ENCODE measurements at places on chromosomes 16 and 17.
A peak's percentile ranks its signal among the peaks of the same experiment; 100 is the strongest.

DNA sequence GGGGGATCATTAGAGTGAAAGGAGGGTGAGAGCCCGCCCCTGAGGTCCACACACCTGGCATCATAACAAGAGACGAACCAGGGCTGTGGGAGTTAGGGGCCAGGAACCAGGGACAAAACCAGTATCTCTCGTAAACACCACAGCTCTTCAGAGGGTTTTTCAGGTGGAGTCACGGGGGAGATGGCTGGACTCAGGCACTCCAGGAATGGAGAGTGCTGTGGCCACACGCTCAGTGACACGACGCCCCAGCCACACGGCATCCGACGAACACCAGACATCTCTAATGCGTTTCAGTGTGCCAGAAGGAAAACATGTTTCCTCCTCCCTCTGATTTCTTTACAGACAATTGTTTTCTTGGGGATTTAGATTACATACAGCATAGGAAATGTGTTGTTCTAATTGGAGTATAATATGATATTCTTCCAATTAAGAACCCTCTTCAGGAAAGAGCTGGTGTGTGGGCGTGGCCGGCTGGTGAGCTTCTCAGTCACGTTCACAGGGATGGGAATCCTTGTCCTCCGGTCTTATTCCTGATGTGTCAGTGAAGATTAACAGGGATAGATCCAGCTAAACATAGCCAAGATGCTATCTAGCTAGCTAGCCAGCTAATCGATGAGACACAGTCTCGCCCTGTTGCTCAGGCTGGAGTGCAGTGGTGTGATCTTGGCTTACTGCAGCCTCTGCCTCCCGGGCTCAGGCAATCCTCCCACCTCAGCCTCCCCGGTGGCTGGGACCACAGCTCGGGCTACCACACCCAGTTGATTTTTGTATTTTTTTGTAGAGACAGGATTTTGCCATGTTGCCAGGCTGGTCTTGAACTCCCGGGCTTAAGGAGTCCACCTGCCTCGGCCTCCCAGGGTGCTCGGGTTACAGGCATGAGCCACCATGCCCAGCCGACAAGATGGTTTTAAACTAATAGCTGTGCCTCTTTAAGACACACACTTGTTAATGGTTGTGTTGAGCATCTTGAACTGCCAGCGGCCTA is 98.6 kb downstream of the BANP start:
- DNase-seq = no peak

- DNase-seq = no peak
These were observed 133.5 kb downstream of the CMIP start for GRCh38 chr16:81578076-81578475.

DNA sequence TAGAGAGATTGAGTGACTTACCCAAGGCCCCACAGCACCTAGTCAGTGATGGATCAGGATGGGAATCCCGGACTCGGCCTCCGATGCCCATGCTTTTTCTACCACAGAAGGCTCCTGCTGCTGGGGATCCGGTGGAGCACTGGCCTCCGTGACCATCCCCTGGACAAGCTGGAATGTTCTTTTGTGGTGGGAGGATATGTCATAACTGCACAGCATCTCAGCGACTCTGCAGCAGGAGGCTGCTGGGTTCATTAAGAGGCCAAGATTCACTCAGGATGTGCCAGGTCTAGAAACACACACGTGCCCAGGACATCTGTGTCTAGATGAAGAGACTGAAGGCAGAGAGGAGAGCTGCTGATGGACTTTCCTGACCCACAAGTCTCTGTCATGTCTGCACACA is 34.7 kb upstream of the NGFR start:
- no peak for DNase-seq

DNA sequence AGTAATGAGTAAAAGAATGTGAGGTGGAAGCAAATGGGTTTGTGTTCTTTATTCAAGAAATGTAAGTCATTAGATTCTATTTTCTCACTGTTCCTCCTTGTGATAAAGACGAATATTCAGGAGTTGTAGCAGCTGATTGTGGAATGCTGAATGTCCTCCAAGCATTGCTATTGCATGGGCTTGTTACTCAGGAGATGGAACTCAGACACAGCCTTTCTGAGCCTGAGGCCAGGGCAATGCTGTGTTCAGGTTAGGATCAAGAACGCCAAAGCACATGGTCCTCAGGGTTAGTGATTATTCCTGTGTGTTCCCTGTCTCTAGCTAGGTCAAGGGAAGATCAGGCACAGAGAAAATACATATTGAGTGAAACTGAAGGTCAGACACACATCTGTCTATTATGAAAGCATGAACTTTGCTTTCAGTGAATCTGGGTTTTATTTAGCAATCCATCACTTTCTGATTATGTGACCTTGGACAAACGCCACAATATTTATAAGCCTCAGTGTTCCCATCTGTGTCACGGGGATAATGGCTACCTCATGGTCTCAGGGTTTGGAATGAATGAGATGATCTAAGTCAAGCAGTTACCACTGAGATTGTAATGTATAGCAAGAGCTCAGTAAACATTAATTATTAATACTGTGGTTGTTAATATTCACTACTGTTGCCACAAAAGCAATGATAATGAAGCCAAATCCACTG is 426.8 kb upstream of the DYNLRB2 start:
- DNase-seq = no peak

DNA sequence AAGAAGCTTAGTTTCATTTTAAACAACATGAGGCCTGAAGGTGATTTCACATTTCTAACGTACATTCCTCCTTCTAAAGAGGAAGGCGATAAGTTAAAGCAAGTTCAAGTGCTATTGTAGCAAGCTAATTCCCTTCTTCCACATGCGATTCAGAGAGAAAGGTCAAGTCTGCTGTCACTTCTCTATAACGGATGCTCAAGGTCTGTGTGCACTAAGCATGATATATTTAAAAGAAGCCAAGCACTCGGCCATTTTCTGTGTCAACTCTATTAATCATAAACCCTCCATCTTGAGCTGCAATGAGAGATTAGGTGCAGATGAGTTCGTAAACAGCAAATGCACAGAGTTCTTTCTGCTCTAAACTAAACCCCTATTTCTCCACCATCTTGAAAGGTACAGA is 568.8 kb upstream of the ZFHX3 start:
- no peak for DNase-seq

GRCh38 chr17:74892013-74892841 is 1.2 kb downstream of the FADS6 start:
- DNase-seq = no peak

DNA sequence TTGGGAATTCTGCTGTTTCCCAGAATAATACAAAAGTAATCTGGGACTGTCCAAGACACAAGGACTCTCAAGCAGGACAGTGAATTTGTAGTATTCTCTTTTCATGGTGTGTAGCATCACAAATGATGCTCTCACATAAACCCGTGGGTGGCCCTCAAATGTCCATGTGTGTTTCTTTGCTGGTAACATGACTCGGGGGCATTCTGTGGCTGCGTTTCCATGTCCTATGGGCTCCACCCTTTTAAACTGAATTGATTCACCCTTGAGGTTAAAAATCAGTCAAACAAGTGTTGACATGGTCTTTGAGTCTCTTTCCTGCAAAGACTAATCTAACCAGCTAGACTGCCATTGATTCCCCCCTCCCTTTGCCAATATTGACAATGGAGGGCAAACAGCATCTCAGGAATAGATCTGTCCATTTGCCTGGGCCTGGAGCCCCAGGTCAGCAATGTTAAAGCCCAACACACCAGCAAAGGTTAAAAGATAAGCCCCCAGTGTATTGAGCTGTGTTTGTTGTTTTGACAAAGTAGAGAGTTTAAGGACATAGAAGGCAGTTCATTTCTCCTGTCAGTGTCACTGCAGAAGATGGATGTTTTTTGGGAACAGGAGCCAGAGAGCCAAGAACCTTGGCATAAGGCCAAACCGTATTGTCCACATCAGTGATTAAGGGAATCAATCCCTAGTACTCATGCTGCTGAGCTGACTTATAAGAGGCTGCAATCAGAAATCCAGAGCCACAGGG is 117.1 kb upstream of the COX10 start:
- DNase-seq = no peak

GRCh38 chr16:57544124-57544653 is 1.7 kb downstream of the ADGRG5 start:
- peak; percentile 57 for DNase-seq

DNA sequence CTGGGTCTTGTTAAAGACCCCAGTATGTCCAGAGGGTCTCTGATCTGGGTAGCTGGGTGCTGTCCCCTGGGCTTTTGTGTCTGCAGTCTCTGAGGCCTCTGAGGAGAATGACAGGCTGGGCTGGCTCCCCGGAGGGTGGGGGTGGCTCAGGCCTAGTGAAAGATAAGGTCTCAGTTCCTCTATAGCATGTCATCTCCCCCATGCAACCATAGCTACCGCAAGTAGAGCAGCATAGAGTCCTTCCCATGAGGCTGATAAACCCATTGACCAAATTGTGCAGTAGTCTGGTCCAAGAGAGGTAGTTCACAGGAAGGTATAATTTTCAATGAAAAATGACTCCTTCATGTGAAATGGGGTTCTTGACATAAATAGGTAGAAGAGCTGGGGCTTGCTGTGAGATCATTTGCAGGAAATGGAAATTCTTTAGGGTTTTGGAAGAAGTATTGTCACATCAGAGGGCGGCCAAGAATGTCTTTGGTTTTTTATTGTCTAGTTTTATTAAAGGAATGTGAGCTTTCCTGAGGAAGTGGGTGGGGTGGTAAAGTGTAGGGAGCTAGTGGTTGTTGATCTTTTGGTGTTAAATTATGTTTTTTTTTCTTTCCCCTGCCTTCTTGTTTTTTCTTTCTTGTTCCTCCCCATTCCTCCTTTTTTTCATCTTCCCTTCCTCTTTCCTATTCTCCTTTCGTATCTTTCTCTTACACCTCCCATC is 21.0 kb downstream of the SLC7A6OS start:
- DNase-seq = peak; percentile 74

- no peak for DNase-seq
These were observed 831 bp downstream of the RPL13 start for GRCh38 chr16:89561142-89561883.

DNA sequence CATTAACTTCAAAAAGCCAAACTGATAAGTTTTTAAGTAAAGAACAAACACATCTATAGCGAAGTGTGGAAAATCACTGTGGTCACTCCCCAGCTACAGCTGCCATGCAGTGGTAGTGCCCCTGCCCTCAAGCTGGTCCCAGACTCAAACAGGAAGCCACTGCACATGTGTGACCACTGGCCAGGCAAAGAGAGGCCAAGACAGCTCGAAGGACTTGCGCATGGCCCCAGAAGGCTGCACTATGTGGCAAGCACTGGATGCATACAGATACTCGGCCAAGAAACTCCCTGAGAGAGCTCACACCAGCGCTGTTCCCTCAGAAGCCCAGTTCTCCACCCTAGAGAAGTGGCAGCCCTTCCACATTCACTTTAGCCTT is 82.4 kb downstream of the ANKRD11 start:
- DNase-seq = no peak

DNA sequence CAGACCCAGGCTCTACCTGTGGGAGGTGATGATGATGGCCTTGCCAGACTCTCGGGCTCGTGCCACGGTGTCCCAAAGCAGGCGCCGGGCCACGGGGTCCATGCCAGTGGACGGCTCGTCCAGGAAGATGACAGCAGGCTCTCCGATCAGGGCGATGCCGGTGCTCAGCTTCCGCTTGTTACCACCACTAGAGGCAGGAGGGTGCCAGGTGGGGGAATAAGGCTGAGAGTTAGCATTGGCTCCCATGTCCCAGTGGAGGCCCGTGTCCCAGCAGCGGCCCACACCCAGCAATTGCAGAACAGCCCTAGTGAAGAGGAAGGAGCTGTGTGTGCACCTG is 10.3 kb upstream of the RNPS1 start:
- no peak for DNase-seq

DNA sequence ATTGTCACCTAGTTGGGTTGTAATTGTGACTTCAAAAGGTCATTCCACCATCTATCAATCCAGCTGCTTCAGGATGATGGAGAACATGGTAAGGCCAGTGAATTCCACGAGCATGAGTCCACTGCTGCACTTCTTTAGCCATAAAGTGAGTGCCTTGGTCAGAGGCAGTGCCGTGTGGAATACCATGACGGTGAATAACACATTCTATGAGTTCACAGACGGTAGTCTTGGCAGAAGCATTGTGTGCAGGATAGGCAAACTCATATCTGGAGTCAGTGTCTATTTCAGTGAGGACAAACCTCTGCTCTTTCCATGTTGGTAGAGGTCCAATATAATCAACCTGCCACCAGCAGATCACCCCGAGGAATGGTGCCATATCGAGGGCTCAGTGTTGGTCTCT is 650.9 kb downstream of the KCNJ2 start:
- DNase-seq = no peak

DNA sequence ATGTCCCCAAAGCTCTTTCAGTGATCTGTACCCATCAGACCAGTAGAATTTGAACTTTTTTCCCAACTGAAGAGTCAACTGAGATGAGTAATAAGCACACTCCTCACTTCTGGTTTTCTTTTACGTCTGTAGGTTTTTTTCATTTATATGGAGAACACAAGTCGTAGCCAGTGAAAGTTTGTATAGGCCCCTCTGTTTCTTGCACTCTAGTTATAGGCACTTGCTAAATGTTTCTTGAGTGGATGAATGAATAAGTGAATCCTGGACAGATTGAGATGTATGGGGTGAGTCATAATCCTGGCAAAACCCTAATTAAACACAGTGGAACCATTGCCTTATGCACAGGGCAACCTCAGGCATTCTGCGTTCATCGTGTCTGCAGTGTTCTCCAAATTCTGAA is 193.7 kb upstream of the TBX2 start:
- DNase-seq = no peak

DNA sequence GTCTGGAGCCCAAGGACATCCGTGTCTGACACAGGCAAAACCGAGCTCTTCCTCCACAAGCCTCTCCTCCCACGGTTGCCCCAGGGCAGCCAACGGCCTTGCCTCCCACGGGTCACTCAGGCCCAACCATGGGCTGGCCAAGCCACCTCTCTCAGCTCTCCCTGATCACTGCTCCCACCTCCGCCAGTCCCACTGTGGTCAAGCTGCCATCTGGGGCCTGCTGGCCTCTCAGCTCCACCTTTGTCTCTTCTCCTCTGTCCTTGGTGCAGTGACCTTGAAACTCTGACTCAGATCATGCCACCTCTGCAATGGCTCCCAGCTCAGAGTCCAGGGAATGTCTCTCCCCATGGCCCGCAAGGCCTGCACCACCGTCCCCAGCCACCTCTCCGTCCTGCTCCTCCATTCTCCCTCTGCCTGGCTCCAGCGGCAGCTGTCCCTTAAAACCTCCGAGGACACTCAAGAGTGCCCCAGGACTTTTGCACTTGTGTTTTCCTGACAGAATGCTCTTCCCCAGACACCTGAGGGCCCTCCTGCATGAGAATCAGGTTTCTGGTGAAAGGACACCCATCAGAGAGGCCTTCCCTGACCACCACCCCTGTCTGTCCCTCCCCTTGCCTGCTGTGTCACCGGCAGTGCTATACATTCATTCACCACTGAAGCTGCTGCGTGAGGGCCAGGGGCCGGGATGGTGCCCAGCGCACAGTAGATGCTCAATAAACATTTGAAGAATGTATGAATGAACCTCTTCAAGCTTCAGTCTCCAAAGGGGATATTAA is 19.3 kb downstream of the PEMT start:
- DNase-seq = no peak

All from activated naive CD8-positive, alpha-beta T cell treated with anti-CD3 and anti-CD28 coated beads, Interleukin-2, amount 50 U/mL, for 24 hours (primary cell).